T-helper 2 cell (primary cell): ENCODE measurements at places on chromosomes 6 and 20.

- no peak for DNase-seq
Measured at GRCh38 chr6:53239526-53239925, 90.9 kb upstream of the GCM1 start.

- no peak for DNase-seq
Measured at GRCh38 chr6:28653876-28654275, 128.2 kb downstream of the GPX5 start.

DNA sequence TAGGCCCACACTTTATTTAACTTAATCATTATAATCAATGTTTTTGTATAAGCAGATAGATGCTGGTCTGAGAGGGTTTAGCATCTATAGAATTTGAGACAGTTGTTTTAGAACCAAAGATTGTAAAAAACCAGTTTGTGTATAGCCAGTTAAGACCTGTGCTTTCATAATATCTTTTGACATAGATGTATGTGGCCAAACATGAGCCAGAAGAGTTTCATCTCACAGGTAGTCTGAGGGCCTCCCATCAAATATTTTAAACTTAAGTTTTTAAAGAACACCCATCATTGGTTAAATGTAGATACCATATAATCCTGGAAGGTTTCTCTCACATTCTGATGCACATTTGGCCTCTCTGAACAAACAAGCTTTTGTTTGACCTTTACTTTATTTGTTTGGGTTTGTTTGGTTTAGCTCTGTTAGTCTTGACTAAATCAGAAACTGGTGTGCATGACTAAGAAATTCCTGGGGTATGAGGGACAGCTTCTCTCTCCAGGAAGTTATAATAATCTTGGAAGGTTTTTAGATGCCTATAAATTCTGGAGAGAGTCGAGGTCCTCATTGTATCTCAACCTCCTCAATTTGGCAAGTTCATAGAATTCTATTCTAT, 58.0 kb upstream of the TMEM200A start:
- DNase-seq, result no peak

GRCh38 chr20:59748619-59749191, 144.4 kb downstream of the PHACTR3 start:
- no peak for DNase-seq

DNA sequence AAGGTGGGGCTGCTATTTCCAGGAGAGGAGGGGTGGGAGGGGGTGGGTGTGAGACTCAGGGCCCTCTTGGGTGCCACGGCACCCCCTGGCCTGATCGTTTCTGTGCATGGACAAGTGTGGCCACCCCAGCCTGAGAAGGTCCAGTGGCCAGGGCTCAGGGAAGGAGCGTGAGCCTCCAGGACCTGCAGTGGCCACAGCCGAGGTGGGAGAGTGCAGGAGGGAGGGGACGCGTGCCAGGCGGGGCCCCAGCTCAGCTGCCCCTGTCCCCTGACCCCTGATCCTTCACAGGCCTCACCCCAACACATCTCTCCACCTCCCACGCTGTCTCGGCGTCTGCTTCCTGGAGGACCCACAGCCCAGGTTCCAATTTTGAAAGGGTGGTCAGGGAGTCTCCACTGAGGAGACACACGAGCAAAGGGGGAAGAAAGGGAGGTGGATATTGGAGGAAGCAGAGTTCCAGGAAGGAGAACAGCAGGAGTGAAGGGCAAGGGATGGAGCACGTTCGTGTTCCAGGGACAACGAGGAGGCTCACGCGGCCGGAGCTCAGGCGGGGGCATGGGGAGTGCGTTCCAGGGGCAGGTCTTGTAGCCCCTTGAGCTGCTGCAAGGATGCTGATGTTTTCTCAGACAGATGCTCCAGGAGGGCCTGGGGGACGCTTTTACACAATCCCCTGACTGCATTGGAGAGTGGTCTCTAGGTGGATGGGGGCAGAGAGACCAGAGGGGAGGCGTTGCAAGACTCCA, 4.2 kb upstream of the HRH3 start:
- no peak for DNase-seq

DNA sequence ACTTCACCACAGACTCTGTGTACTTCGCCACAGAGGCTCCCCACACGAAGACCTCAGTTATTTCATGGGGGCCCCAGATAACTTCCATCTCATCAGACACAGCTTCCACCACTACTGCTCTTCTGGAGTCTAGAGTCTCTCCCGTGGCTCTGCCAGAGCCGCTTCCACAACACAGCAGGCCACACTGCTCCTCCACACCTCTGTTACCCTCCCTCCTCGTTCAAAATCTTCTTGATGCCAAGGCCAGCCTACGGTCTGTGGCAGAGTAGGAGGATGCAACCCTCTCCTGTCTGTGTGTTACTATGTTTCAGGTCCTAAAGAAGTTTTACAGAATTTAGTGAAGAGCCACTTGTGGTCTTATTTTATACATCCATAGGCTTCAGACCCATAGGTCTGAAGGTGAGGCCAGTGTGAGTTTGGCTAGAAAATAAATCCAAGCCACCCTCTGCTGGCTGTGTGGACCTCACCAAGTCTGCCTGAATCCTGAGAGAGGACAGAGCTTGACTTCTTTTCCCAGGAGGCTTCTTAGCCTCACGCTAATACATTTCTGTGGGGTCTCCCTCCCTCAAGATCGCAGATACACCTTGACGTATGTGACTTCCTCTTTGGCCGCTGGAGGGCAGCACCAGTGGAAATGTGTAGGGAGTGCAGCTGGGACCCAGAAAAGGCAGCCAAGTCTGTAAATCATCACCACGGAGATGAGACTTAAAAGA, 197.7 kb downstream of the FAXC start:
- no peak for DNase-seq

DNA sequence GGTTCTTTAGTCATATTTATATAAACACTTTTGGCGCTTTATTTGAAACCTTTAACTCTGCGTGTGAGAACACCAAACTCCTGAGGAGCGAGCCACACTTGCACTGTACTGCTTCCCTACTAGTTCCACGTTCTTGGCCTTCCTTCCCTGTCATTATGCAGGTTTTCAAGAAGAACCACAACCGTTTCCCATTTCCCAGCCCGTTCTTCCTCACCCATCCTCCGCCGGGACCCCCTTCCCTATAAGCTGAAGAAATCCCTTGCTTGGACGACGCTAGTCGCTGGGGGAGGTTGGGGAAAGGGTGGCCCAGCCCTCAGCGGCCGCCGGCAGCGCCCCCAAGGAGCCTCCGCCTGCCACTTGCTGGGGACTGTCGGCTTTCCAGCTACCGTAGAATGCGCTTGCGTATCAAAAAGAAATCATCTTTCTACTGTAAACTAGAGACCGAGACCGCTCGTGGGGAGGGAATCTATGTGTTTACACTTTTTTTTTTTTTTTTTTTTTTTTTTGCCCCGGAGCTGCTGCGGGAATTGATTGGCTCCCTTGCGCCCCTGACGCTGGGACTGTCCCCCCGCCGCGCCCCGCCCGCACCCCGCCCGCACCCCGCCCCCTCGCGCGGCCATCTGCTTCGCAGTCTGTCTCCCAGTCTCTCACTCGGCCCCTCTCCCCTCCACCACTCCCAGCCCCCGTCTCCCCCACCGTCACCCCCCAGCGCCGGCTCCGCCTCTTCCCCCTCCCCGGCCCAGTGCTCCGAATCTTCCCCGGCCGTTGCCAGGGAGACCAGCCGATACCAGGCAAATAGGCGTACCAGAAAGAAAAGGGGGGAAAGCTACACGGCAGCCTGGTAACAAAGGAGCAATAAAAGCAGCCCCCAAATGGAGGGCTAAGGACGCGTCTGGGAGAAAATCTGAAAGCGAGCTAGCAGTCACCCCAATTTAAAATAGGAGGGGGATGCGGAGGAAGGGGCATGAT, 2.3 kb upstream of the MARCKS start:
- no peak for DNase-seq

DNA sequence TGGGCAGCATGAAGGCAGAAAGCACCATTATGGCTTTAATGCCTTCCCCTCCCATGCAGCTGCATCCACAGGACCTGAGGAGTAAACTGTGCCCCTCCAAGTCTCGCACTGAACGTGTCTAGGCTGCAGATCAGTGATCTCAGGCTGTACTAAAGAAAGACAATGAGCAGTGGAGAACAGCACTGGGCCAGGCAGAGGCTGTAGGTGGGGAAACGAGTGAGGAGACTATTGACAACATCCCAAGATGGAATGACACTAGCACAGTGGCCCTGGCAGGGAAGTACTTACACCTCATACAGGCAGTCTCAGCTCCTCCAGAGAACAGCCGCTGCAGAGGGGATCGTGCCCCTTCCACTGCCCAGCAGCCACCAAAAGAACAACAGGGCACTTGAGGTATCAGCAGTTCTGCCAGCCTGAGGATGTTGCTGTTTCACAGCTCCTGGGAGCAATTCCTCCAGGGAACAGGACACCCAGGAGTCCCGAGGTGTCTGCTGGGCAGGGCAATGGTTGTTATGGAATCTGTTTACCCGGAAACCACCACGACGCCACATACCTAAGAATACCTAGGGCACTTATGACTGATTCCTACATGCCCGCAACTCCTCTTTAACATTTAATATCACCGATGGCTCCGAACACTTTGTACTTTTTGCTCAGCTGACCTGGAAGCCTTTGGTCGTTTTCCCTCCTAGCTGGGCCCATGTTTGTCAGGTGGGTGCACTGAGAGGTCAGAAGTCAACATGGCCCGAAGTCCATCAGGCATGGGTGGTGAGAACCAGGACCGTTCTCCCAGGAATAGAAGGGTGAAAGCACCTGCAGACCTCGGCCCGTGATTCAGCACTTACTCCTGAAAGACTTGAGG, 79.1 kb downstream of the SLC22A23 start:
- DNase-seq, result no peak

DNA sequence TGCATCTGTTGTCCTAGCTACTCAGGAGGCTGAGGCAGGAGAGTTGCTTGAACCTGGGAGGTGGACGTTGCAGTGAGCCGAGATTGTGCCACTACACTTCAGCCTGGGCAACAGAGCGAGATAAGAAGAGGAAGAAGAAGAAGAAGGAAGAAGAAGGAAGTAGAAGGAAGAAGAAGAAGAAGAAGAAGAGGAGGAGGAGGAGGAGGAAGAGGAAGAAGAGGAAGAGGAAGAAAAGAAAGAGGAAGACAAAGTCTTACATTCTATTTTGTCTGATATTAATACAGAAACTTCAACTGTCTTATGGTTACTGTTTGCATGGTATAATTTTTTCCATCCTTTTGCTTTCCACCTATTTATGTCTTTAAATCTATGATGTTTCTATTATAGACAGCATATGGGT, 7.2 kb upstream of the NELFCD start:
- no peak for DNase-seq

DNA sequence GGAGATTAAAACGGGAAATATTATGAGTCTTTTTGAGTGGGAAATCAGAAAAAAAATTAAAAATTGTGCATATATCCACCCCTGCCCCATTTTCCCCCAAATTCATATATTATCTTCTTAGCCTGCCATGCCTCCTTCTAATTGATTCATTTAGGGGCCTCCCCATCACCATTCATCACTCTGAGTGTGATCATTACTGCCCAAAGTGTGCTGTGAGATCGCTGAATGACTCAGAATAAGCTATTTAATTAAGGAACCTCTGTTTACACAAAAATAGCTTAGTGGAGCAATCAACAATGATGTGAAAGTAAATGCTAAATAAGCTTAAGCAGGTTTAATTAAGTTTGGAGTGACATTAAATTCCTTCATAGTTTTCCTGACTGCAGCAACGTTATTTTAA, 645.5 kb downstream of the GRIK2 start:
- no peak for DNase-seq

- DNase-seq, result no peak
Measured at GRCh38 chr6:143009851-143010250, 50.8 kb upstream of the AIG1 start.

DNA sequence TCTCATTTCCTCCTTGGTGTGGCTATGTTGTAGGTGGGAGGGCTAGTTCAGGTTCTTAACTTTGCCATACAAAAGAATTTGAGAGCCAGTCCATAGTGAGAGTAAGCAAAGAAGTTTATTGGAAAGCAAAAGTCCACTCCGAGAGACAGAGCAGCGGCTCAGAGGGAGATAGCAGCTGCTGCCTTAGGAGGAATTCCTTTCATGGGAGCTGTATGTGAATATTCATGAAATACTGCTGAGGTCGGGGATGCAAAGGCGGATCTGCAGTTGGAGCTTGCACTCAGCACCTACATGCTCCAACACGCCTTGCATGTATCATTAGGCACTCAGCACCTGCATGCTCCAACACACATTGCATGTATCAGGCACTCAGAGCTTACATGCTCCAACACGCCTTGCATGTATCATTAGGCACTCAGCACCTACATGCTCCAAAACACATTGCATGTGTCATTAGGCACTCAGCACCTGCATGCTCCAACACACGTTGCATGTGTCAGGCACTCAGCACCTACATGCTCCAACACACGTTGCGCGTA, 54.9 kb downstream of the CDH4 start:
- DNase-seq, result no peak

DNA sequence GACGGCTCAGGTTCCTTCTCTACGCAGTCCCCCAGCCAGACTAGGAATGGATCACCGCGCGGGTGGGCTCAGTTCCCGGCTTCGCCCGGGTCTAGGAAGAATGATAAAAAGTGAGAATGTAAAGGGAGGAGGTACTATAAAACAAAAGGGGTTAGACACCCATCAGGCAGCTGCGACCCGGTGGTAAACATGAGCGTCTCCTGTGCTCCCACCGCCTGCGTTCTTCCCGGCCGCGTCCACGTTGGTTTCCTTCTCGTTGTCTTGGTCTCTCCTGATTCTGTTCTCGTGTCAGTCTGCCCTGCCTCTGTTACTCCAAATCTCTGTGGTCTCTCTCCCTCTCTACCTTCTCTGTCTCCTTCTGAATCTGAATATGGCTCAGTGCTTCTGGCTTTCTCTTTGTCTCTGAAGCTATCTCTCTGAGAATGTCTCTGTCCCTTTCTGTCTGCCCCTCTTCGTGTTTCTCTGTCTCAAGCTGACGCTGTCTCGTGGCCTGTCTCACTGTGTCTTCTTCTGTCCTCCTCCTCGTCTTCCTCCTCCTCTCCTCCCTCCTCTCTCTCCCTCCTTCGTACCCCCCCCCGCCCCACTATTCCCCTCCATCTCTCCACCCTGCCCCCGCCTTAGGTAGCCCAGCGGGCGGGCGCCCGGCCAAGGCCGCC, 41.6 kb upstream of the FOXP4 start:
- no peak for DNase-seq

DNA sequence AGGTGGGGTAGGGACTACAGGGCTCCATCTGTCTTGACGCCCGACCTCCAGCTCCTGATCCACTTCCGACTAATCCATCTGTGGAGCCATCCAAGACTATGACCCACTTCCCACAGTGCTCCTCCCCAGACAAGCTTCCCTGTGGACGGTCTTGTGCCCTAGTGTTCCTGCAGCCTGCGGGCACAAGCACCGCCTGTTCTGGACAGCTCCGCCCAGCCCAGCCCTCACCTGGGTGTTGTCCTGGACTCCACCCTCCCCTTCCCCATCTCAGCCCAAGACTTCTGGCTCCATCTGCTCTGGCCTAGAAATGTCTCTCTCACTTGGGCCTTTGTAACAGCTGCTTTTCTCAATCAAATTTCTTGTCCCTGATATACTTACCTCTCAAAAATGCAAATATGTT, 102.0 kb downstream of the MAFB start:
- no peak for DNase-seq

DNA sequence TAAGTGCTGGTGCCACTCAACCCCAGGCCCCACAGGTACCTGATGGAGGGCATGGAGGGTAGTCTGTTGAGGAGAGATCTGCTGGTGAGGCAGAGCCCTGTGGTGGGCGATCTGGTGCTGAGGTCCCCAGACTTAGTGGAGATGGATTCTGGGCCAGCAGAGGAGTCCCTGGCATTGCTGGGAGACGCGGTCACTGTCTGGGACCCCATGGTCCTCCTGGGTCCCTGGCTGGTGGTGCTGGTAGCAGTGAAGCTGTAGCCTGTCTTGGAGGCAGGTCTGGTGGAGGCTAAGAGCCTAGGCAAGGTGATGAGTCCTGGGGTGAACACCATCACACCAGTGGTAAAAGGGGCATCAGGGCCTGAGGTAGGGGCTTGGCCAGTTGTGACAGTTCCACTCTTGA, 6.6 kb downstream of the TREML2 start:
- no peak for DNase-seq
